ENCODE measurements at places on chromosomes 11 and 22.

DNA sequence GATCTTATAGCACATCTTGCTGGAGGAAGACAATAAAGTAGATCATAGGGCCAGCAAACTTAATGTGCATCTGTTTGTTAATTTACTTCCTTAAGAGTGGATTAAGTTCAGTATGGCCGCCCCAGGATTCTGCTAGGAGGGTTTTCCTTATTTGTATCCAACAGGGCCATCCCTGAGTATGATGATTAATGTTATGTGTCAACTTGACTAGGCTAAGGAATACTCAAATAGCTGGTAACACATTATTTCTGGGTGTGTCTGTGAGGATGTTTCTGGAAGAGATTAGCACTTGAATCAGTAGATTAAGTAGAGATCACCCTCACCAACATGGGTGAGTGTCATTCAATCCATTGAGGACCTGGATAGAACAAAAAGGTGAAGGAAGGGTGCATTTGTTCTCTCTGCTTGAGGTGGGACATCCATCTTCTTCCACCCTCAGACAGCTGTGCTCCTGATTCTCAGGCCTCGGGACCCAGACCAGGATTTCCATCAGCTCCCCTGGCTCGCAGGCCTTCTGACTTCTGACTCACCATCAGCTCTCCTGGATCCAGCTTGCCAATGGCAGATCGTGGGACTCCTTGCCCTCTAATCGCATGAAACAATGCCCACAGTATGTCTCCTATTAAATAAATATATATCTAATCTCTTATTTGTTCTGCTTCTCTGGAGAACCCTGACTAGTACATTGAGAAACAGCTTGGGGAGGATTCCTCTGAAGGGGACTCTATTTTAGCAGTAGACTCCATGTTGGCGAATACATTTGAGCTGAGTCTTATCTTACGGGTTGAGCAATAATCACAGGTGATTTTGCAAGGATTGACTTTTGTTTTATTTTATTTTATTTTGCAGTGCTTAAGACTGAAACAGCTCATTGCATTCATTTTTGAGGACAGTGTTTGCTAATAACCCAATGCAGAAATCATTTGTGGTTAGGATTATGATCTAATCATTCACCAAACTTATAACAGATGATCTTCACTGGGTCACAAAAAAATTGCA, 9.0 kb upstream of the ZBTB44 start:
- no peak for DNase-seq

DNA sequence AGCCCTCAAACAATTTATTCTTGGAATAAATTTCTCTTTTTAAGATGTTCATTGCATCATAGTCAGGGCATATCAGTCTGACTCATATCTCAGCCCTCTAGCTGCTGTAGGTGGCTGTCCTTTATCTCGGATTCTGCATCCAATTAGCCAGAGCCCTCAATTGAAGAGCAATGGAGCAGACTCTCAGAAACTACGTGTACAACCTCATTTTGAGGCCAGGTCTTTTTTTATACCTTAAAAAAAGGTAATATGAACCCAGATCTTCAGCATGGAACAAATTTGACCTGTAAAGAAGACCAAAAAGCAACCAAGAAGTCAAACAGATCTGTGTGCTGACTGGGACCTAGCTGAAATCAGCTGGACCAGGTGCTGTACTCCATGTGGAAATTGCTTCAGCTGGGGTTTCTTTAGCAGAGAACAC, 8.7 kb downstream of the OR52A5 start:
- DNase-seq = no peak

DNA sequence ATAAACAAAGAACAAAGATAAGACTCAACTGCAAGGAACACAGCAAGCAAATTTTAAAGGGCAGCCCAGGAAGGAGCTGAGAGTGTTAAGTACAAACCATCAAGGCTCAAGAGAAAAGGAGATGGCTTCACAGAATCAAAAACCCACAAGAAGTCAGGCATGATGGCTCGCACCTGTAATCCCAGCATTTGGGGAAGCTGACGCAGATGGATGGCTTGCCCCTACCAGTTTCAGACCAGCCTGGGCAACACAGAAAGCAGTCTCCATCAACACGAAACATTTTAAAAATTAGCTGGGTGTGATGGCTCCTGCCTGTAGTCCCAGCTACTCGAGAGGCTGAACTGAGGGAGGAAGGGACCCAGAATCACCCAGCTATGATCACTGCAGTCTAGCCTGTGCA, 32.6 kb downstream of the MAPK1 start:
- no peak for DNase-seq

- no peak for DNase-seq
These were observed 60.0 kb downstream of the OR10A6 start for GRCh38 chr11:7871056-7871455.

GRCh38 chr11:44968510-44968909, 17.8 kb upstream of the TP53I11 start:
- DNase-seq = no peak

GRCh38 chr11:128717516-128717915, 23.6 kb downstream of the FLI1 start:
- peak; percentile 32 for DNase-seq

Measured in CD4-positive, alpha-beta T cell treated with Interleukin-10 for 1 hour (primary cell).